ENCODE measurements at places on chromosomes 2 and 18.

DNA sequence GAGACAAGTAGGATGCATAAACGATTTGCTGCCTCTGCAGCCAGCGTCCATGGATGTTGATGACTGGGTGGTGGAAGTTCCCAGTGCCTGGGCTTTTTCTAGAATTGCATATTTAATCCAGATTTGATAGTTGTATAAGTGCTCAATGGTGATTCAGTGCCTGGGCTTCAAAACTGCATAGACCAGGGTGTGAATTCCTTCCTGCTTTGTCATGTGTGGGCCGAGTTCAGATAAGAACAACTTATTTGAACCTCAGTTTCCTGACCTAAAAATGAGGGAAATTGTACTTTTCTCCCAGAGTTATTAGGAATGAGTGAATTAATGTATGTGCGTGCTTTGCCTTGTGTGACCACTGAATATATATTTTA lies 154.6 kb downstream of the WDSUB1 start:
- no peak for DNase-seq

DNA sequence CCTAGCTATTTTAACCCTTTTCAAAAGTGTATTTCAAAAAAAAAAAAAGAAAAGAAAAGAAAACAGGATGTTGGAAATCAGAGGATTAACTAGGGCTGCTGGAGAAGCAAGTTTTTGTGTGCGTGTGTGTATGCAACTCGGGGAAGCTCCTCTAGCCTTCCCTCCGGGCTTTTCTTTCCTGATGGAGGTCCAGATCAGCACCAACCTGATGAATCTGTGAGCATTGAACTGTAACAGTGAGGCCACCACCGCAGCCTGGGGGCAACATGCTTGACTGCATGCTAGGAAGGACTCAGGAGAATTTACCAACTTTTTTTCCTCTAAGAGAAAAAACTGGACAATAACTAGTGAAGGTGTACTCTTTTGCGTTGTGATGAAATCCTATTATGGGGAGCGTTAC lies 2.3 kb downstream of the OBSL1 start:
- DNase-seq, result no peak

GRCh38 chr2:239387811-239388210 lies 13.0 kb downstream of the HDAC4 start:
- DNase-seq, result no peak

- DNase-seq, result peak; percentile 58
These were observed 38.4 kb downstream of the SPC25 start for GRCh38 chr2:168851674-168852320.

GRCh38 chr2:218280260-218280870 lies 10.0 kb downstream of the PNKD start:
- peak; percentile 21 for DNase-seq

DNA sequence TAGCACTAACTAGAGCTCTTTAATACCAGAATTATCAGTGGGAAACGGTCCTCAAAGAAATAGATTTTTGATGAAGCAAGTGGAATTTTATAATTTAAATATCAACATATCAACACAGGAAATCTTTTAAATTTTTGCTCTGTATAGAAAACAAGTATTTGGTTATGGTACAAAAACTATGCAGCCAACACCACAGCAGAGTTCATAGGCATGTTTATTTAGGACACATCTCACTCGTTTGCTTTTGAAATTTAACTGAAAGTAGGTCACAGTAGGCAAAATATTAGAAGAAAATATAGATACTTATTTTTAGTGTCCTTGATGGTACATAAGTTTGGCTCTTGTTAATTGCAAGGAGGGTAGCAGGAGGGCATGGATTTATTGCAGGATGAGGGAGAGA lies 34.3 kb upstream of the TANC1 start:
- no peak for DNase-seq

- no peak for DNase-seq
These were observed 130.5 kb downstream of the TANC1 start for GRCh38 chr2:159098921-159099411.

DNA sequence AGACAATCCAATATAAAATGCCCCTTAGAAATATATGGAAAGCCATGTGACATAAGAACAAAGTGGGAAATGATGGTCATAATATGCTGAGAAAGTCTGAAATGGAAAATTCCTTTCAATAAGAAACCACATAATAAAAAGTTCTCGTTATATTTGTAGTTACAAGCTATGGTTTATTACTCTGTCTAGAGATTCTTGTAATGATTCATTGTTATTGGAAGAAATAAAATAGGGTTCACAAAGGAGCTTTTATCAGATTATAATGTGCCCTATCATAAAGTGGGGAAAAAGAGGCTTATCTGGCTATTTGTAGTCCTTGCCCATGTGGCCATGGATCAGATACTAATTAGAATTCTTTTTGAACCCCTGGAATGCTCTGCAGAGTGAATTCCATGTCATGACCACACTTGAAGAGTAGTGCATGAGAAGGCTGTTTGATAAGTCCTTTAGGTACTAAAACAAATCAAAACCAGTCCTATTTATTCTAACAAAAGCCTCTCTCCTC lies 420.7 kb upstream of the NRP2 start:
- DNase-seq, result no peak

GRCh38 chr2:100416935-100417710 lies at the start of gene CHST10:
TSS of gene CHST10 (minus strand) at chr2:100417668. CDS start at chr2:100406675, 10,993 bp downstream.
- DNase-seq, result peak; percentile 71

DNA sequence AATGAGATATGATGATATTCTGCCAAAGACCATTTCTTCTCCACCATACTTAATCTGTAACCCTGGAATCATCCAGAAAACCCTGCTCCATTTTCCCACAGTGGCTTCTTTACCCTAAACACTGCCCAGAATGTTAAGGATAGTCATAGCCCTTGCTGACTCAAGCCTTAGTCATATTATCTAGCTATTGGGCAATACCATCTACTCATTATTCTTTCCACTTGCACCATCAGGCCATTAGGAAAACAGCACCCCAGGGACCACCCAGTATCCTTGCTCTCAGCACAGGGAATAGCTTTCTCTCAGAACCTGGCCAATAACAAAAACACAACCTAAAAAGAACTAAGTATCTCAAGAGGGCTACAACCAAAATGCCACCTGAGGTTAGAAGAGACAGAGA lies 445.7 kb upstream of the SLC14A2 start:
- DNase-seq, result peak; percentile 59

- DNase-seq, result no peak
These were observed 212.3 kb downstream of the CDH20 start for GRCh38 chr18:61545281-61546245.

Data from left cardiac atrium (tissue), 4 donors.